ENCODE measurements at places on chromosomes 6 and 20.

DNA sequence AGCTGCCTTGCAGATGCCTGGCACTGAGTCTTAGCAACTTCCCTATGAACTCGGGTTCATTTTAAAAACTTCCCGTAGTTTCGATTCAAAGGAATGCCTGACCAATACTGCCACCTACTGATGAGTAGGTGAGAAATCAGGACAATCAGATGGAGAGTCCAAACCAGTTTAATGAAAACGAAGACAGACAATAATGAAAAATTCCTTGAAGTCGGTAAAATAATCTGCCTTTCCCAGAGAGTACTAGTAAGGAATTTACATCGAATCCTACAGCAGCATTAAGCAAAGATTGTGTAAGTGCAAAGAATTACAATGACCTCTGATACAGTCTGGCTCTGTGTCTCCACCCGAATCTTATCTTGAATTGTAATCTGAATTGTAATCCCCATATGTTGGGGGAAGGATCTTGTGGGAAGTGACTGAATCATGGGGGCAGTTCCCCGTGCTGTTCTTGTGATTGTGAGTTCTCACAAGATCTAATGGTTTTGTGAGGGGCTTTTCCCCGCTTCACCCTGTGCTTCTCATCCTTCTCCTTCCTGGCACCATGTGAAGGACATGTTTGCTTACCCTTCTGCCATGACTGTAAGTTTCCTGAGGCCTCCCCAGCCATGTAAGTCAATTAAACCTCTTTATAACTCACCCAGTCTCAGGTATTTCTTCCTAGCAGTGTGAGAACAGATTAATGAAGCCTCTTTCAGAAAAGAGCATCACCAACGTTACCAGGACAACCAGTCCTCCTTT lies 134.4 kb downstream of the ARHGAP18 start:
- DNase-seq = no peak

GRCh38 chr6:118719351-118720124 lies 68.1 kb upstream of the CEP85L start:
- DNase-seq = no peak

DNA sequence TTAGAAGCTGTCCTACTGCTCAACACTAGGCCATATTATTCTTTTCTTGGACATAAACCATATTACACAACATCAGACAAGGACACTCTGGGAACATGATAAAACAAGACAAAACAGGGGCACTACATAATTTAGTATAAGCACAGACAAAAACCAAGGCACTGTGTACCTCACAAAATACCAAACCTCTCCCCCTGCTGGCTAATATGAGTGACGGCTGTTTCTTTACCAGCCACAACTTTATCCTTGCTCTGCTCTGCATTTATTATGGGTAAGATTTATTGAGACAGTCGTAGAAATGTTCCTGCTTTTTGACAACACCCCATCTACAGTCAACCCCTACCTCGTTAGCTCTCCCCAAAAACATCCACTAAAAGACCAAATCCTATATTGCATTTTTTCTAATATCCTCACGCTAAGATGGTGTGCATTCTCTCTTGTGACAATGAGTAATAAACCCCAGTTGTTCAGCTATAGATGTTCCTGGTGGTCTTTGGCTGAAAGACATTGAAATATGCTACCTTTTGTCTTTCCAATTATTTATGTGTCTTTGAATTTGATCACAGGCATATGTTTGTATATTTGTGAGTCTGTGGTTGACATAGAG lies 23.8 kb upstream of the POLR1H start:
- DNase-seq = no peak

GRCh38 chr20:10708351-10709185 lies 34.8 kb upstream of the JAG1 start:
- DNase-seq = no peak

- DNase-seq = no peak
These were observed 6.8 kb downstream of the HSPA12B start for GRCh38 chr20:3739054-3739925.

DNA sequence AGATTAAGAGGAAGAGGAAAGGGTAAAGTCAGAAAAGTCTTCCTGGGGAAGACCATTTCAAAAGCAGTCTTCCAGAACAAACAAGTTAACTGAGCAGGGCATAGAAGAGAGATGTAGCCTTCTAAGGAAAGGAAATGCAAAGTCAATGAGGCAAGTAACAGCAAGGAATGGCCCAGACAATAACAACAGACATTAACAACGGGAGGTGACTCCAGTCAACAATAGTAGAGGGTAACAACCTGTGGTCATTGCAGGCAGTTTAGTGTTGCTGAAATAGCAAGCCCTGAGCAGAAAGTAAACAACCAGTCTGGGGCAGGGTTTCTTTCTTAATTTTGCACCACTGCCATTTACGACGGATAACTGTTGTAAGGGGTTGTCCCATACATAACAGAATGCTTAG lies 2.1 kb downstream of the MDN1 start:
- DNase-seq = no peak

DNA sequence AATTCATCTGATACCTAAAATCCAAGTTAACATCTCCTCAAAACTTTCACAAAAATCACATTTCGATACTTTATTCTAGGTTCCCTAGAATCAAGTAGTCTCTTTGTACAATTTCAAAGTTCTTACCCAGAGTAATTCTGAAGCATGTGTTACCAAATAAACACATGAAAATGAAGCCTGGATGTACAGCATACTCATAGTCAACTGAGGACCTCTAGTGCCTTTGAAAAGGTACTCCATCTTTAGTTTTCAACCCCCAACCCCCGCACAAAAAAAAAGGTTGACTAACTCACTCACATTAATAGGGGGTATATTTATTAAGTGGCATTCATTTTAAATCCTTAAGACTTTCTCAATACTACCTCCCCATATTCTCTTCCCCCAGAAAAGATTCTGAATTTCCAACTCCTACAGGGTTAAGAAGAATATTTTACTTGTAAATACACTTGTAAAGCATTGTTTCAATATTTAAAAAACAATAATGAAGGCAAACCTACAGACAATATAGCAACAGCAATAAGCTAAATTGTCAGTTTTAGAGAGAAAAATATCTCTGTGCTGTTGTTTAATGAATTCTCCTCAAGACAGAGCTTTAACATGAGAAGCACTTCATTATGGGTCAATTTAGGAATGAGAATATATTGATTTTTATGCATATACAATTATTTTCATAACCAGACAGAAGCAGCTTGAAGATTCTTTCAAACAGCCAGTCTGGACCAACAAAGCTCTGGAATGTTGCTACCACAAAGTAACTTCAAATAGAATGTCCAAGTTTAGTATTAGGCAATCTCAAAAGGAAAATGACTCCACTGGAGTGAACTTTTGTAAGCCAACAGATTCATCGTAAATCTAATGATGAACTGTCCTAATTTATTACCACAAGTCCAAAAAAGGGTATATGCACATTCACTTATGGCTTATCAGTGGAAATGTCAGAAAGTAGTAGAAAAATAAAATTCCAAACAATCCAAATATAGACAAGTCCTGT lies 3.3 kb downstream of the PLN start:
- no peak for DNase-seq

- no peak for DNase-seq
These were observed 72.1 kb upstream of the EPB41L1 start for GRCh38 chr20:36082315-36082915.

- DNase-seq = no peak
These were observed 71.5 kb downstream of the CRYBG1 start for GRCh38 chr6:106431972-106432371.

GRCh38 chr6:44255105-44255808 lies 2.1 kb downstream of the SLC35B2 start:
- peak; percentile 38 for DNase-seq

DNA sequence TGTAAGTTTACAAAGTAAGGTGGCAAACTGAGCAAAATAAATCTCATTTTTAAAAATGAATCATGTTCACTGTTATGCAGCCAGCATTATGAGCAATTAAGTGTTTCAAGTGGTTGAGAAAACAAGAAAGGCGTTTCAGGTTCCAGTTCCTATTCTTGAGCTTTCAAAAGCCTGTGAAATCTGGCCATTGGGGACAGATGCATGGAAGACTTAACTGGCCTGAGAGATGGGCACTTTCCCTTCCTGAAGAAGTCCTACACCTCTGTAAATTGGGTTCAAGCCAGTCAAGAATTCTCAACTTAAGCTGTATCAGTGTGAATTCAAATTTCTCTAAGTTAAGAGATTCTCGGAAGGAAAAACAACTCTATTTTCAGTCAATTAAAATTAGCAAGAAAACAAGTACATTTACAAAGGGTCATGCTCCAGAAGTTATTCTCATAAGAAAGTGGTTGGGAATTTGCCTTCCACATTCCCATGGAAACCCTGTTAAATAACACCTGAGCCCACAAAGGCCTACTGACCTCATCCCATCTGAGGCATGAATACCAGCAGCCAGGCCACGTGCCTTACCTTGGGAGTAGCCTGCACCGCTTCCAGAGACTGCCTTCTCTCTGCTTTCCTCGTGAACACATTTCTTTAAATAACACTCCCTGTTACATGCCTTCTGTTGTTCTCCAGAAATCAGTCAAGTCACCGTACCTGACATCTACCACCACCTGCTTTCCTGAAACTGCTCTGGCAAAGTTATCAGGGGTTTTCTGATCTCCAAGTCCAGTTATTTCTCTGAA lies 19.4 kb downstream of the MAP3K5 start:
- DNase-seq = no peak

DNA sequence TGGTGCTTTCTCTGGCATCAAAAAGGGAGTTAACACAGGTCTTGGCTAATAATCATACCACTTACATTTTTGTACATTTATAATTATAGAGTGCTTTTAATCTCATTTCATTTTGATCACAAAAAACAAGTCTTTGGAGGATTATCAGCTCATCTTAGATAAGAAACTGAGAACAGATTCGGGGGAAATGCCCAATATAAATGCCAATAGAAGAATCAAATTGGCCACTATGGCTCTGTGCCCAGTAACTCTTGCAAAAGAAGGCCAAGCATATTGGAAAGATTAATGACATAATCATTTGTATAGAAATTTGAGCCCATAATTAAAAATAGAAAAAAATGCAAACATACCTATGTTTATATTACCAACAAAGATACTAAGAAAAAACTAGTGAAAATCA lies 42.5 kb downstream of the IPCEF1 start:
- no peak for DNase-seq

GRCh38 chr6:80446454-80447045 lies 340.1 kb downstream of the BCKDHB start:
- DNase-seq = no peak

- DNase-seq = peak; percentile 75
These were observed 54.3 kb downstream of the SYTL3 start for GRCh38 chr6:158703837-158704822.

DNA sequence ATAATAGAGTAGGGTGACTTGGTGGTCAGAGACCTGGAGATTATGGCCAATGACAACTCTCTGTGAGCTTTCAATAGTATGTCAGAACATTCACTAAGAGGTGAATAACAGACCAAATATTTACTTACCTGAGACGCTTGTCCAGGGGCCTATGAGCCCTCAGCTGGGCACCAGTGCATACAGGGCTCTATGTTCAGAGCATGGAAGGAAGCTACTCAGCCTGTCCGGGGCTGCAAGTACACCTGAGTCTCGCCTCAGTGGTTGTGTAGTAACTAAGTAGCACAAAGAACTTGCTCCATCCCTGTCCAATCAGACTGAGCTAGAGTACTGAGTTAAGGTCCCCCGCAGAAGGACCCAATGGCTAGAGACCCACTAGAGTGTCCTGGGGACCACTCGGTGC lies 11.6 kb upstream of the SCGN start:
- no peak for DNase-seq

DNA sequence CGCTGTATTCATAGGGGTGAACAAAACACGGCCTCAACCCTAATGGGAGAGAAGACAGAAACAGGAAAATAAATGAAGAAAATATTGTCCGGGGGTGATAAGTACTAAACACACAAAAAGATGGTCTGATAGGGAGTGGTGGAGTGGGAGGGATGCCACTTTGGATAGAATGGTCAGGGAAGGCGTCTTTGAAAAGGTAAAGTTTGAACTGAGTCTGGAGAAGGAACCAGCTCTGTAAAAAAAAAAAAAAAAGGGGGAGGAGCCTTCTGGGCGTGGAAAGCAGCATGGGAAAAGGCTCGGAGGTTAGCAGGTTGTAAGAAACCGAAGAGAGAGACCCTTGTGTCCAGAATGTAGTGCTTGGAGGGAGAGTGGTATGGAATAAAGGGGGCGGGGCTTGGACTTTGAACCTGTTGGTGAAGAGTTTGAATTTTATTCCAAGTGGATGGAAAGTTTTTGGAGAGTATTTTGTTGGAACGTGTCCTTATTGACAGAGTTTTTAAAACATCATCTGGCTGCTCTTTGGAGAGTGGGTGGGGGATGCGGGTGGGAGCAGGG lies 1.8 kb downstream of the CHMP4B start:
- DNase-seq = no peak

- no peak for DNase-seq
These were observed 235.8 kb downstream of the SMOC2 start for GRCh38 chr6:168676552-168677322.

DNA sequence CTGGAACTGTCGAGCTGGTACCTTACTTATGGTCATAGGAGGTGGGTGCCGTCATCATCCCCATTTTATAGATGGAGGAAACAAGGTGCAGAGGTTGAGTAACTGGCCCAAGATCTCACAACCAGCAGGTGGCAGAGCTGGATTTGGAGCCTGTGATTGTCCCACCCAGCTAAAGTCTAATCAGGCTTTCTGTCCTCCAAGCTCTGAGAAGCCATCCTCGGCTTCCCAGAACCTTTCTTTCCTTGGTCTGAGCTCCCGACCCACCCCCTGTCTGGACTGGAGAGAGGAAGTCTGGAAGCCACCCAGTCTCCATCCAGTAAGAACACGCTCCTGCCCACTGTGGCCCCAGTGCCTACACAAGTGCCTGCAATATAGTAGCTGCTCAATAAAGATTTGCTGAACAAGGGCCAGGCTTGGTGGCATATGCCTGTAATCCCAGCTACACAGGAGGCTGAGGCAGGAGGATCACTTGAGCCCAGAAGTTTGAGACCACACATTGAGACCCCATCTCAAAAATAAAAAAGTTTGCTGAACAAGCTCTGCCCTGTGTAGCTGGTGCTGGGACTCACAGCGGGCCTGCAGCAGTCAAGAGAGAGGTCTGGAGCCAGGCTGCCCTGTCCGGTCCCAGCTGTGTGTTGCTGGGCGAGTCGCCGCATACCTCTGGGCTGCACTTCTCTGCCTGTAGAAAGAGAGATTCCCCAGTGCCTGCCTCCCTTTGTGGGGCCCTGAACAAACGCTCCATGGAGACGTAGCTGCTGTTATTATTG lies 32.5 kb upstream of the DLGAP4 start:
- DNase-seq = no peak

GRCh38 chr20:4779616-4780015 lies 57.9 kb downstream of the PRND start:
- DNase-seq = no peak

GRCh38 chr20:8020314-8021079 lies 936 bp upstream of the TMX4 start:
- no peak for DNase-seq

All from stimulated activated CD4-positive, alpha-beta T cell treated with anti-CD3 and anti-CD28 coated beads, Interleukin-15, amount 100 ng/mL, for 1 hour (primary cell).